Inflammatory macrophage treated with lipopolysaccharide for 4 hours (primary cell): ENCODE measurements at places on chromosomes 2 and 18.

GRCh38 chr2:55157474-55157884 lies 74.6 kb downstream of the CLHC1 start:
- peak; percentile 72 for DNase-seq

DNA sequence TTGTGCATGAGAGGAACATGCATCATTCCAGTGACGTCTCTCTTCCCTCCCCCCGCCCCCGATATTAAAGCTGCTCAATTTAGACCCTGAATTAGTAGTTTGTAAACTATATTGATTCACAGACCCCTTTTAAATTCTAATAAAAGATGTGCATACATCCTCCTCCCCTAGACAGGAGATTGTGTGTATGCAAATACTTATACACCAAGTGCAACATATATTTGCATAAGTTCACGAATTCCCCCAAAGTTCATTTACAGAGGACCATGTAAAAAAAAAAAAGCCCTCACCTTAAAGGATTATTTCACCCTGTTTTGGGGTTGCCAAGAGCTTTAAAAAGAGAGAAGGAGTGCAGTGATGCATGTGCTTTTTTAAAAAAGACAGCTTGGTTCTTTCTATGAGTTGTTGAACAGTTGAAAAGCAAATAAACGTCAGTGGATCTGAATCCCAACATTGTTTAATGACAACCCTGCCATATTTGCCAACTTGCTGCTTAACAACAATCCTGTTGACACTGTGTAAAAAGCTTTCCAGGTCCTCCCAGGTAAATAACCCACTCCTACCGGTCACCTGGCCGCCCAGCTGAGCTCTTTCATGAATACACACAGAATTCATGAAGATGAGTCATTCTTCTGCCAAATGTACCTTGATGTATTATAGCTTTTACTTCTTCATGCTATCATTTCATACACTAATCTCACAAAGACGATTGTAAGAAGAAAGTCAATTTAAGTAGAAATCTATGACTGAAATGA lies 211.5 kb downstream of the IKZF2 start:
- no peak for DNase-seq

DNA sequence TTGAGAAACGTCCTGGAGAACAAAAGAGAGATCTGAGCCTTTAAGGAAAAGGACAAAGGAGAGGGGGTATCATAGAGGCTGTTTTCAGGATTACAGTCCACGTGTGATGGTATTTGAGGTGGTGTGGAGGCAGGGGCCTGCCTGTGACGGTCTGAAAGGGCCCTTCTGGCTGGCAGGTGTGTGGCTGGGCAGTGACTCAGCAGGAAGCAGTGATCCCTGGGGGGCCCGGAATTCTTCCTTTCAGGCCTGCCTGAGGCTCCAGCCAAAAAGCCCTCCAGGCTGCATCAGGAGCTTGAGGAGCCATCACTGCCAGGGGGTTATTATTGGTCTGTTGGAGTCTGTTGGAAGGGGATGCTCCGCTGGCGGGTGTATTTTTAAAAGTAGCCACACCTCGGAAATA lies 97.2 kb upstream of the TMEM18 start:
- DNase-seq = no peak

GRCh38 chr2:54657664-54658083 lies 65.8 kb upstream of the EML6 start:
- DNase-seq = peak; percentile 45

DNA sequence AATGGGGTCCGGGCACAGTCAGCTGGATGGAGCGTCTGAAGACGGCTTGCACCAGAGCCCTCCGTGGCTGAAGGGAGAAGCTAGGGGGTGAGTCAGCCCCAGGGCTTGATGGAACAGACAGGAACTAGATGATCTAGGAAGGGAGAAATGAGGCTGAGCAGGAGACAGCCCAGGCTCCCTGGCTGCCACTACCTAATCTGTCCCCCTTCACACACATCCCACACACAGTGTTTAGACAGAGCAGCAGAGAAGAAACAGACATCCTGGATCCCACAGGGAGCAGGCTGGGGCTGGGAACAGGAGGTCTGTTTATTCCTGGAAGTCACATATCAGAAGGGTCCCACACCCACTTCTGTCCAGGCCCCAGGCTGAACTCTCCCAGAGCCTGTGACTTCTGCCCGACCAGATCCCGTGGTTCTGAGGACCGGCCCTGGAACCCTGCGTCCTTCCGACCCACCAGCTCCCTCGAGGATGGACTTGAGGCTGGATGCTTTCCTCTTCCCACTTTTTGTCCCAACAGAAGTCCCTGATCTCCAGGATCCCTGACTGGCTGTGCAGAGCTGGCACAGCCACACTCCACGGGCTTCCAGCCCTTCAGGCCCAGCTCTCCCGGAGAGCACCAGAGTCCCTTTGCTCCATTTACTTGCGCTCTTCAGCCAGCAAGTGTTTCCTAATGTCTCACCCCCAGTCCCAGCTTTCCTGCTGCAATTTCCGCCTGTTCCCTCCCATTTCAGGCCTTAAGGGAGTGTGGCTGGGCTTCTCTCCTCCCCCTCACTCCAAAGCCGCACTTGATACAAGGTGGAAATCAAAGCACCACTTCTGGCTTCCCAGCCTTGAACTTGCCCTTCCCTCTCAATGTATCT lies 1.5 kb upstream of the GPBAR1 start:
- DNase-seq = peak; percentile 85

DNA sequence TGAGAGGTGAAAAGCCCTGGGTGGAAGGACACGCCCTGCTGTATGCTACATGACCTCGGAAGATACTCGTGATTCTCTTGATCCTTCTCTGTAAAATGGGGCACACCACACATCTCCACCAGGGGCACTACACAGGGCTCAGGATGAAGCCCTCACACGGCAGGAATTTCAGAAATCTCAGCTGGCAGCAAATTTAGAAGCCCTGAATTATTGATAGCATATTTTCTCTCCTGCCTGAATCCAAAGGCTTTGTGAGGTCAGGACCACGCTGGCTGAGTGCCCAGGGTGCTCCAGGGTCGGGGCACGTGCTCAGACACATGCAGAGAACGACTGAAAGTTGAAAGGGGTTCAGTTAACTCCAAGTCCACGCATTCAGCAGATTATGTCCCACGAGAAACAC lies 42.1 kb upstream of the GALR1 start:
- peak; percentile 82 for DNase-seq

- no peak for DNase-seq
These were observed 917 bp downstream of the MPPE1 start for GRCh38 chr18:11906926-11907874.

DNA sequence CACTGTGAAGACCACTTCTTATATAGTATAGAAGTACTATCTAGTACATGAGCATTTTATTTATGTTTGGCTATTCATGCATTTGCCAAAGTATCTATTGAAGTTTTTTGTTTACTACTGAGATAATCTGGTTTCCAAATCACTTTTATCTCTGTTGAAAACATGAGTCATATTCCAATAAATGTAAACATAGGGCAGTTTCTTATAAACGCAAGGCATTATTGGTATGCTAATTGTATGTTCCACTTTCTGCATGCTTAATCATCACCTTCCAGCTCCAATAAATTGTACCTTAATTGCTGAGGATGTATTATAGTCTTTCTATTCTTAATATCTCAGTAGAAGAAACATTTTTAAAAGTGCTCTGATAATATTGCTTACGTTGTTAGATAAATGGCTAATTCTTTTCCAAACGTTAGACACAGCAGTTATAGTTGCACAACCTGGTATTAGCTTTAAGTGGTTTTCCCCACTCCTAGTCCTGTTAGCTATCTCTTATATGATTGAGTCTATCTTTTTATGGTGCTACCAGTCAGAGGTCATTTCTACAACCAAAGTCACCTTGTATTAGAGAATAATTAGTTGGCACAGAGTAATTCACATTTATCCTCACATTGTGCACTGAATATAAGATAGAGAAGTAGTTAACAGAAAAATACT lies 17.2 kb downstream of the ITGA4 start:
- no peak for DNase-seq

- DNase-seq = no peak
These were observed 58.9 kb upstream of the KCNG2 start for GRCh38 chr18:79738581-79739439.

DNA sequence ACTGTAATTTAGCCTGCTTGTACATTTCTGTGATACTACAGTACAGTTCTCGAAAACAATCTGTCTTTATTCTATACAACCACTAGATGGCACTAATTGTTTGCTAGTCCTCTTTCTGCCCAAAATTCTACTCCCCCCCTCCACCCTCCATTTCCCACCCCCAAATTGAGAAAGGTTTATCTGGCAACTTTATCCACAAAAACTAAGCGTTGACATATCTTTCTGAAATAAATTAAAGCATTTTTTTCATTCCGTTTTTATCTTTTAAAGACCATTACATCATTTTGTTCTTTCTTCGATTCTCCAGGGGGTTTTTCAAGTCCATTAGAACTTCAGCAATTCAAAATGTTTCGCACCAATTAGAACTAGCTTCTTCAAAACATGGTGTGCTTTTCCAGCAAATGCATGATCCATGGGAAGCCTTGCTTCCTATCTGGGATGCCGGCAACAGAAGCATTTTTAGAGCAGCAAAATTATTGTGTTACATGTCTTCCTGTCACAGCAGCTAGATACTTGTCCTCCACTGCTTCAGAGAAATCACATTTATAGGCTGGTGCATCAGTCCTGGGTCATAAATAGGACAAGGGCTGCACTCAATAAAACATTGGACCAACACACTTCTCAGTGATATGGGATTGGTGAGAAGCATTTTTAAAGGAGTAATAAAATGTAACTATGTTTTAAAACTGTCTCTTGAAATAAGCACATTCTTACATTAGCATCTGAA lies 241.3 kb downstream of the PAX3 start:
- DNase-seq = peak; percentile 7

GRCh38 chr18:79314838-79315388 lies 80.8 kb upstream of the NFATC1 start:
- no peak for DNase-seq

DNA sequence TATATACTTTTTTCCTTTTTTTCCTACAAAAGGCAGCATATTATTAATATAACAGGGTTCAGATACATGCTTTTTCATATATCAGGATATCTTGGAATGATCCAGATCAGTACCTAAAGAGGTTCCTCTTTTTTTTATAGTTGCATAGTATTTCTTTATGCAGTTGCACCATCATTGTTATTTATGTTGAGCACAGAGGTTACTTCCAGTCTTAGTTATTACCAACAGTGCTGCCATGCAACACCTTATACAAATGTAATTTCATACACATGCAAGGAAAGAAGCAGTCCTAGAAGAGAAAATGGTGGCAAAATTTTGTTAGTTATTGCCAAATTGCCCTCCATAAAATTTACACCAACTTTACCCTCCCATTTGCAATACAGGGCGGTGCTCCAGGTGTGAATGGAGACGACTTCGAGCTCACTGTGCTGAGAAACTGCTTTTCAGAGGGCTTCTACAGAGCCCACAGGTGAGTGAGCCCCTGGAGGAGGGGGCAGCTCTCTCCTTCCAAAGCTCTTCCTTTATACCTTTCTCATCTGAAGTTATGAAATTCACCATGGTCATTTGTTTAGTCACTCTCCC lies 30.0 kb upstream of the KCMF1 start:
- peak; percentile 84 for DNase-seq

GRCh38 chr2:123540291-123540690 lies 484.8 kb upstream of the CNTNAP5 start:
- no peak for DNase-seq

- no peak for DNase-seq
These were observed 16.8 kb downstream of the KCNH7 start for GRCh38 chr2:162821718-162822117.

- DNase-seq = no peak
These were observed 22.2 kb upstream of the ASNSD1 start for GRCh38 chr2:189639007-189639609.

DNA sequence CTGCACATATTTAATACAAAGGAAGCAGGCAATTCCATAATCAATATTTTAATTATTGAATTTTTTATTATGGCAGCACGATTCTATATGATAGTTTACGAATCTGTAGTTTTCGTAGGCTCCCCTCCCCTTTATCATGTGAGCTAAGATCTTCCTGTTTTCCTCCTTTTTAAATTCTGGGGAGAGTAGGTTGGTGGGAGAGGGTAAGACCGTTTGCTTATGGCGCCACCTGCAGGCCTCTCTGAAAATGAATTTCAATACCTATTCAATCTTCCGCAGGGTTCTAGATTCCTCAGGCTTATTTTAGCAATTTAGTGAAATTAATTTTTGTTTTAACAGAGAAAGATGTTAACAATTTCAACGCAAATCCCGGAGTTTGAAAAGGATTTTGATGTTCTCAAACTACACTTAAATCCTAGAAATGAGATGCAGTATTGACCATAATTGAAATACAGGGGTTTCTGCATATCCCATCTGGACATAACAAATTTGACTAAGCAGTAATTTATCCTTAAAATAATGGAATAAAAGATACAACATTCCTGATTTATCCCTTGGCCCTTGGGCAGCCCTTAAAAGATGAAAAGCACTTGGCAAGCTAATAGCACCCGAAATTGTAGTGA lies 12.8 kb upstream of the GBX2 start:
- DNase-seq = peak; percentile 42

GRCh38 chr2:224749136-224749535 lies 33.0 kb upstream of the CCDC195 start:
- no peak for DNase-seq

DNA sequence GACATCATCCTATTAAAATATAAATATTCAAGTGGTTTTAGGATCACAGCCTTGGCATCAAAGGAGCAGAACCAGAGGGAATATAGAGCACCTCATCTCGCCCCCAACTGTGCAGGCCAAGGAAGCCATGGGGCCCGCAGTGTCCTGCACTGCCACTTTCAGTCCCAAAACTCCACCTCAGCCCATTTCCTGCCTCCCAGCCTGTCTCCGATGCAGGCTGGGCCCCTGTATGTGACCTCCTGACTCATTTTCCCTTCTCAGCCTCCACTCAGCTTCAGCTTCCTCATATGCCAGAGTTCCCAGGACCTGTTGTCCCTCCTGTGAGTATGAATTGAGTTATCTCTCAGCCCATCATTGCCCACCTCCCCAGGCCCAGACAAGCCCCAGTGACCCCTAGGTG lies 72.9 kb upstream of the GLI2 start:
- no peak for DNase-seq

DNA sequence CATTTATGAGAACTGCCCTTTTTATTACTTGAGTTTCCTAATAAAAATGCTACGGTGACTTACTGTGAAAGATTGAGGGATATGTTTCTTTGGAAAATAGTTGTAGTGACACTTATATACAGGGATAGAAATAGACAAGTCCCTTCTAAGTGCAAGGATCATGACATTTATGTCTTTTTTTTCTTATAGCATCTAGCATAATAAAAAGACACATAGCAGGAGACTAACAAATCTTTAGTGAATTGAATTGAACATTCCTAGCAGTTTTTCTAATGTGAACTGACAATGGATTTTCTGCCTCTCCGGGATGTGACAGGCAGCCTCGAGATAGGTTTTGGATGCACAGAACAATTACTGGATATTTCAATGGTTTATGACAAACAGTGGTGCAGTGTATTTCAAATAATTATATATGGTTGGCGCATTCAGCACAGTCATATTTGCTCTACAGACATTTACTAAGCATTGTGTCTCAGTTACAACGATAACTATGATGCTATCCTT lies 562.8 kb downstream of the ADCYAP1 start:
- DNase-seq = no peak

DNA sequence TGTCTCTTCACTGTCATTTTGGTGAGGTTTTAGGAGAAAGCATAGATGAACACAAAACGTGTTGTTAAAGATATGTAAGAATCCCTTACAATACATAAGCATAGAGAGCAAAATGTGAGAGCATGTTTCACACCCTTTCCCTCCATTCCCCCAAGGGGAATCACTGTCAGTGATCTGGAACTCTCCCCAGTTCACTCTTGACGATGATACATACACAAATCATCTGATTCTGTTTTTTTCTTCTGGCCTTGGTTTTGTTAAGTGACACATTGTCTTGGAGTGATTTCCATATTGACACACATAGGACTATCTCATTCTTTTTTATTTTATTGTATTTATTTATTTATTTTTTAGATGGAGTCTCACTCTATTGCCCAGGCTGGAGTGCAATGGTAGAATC lies 53.7 kb upstream of the TANC1 start:
- DNase-seq = no peak
